Activated T-helper 1 cell treated with anti-CD3 and anti-CD28 coated beads, Interleukin-2, amount 50 U/mL, for 16 hours (primary cell): ENCODE measurements at places on chromosomes 5 and 9.
A peak's percentile ranks its signal among the peaks of the same experiment; 100 is the strongest.

GRCh38 chr5:151637676-151638075 is 46.5 kb upstream of the FAT2 start:
- DNase-seq, result no peak

DNA sequence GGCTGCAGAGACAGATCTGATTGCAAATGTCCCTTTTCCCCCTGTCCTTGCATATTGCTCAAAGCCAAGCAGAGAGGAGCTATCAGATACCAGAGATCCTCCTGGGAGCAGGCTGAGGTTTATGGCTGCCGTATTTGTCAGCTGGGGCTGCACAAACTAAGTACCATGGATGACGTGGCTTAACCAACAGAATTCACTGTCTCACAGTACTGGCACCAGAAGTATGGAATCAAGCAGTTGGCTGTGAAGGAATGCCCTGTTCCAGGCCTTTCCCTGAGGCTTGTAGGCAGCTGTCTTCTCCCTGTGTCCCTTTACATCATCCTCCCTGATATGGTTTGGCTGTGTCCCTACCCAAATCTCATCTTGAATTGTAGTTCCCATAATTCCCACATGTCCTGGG is 2.6 kb downstream of the CFAP90 start:
- no peak for DNase-seq

GRCh38 chr9:130990306-130990977 is 18.5 kb upstream of the LAMC3 start:
- DNase-seq, result no peak

GRCh38 chr9:131670247-131671132 is 69.4 kb downstream of the RAPGEF1 start:
- DNase-seq, result no peak

GRCh38 chr5:62043289-62044280 is 262.4 kb upstream of the KIF2A start:
- no peak for DNase-seq

DNA sequence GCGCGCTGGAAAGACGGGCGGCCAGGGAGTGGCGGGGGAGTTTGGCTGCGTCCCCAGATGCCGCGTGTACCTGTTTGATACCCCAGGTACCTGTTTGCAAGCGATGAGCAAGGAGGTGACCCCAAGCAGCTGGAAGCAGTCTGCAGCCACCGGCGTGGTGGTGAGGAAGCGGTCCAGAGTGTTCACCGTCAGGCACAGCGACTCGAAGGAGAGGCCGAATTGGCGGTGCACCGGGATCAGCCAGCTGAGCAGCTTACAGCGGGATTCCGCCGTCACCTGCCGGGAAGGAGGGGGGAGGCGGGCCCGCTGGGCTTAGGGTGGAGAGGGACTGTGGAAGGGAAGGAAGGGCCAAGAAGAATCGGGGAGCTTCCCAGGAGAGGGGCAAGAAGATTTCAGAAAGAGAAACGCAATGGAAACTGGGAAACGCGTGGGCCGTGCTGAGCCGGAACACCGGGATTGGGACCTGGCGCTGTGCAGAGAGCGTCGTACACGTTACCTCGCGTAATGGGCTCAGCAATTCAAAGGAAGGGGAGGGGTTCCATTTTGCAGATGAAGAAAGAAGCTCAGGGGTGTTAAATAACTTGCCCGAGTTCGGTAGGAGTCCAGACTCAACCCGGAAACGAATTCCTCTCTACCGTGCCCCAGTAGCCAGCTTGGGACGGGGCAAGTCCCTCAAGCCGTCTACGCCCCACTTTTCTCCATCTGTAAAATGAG is 980 bp downstream of the CCNO start:
- no peak for DNase-seq

GRCh38 chr9:3035579-3036332 is 191.9 kb upstream of the PUM3 start:
- no peak for DNase-seq

DNA sequence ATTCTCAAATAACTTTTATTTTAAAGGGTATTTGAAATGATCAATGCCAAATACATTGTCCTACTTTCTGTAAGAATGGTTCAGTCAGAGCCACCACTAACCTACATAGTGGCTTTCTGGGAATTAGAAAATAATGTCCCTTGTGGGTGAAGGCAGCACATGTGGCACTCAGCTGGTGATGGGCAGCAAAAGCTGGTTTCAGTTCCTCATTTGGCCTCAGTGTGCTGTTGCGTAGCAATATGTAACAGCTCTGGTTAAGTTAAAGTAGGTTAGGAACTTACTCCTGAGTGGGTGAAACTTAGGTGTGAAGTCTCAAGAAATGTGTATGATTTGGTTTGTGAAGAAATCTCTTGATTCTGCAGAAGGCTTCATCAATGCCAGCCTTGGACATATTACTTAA is 99.6 kb upstream of the SPEF2 start:
- no peak for DNase-seq

DNA sequence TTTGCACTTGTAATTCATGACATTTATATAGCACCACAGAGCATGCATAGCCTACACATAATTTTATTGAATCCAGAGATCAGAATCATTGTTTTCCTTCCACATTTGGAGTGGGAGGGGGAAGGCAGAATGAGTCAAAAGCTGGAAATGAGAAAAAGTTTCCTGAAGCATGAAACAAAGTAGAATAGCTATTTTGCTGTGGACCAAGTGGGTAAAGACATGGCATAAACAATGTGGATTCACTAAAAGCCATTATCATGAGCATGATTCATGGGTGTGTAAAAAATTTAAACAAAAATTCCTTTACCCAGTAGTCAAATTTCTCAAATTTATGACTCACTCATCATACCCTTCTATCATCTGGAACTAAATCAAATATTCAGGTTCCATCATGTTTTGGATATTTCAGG is 97.9 kb downstream of the YIPF5 start:
- DNase-seq, result no peak

DNA sequence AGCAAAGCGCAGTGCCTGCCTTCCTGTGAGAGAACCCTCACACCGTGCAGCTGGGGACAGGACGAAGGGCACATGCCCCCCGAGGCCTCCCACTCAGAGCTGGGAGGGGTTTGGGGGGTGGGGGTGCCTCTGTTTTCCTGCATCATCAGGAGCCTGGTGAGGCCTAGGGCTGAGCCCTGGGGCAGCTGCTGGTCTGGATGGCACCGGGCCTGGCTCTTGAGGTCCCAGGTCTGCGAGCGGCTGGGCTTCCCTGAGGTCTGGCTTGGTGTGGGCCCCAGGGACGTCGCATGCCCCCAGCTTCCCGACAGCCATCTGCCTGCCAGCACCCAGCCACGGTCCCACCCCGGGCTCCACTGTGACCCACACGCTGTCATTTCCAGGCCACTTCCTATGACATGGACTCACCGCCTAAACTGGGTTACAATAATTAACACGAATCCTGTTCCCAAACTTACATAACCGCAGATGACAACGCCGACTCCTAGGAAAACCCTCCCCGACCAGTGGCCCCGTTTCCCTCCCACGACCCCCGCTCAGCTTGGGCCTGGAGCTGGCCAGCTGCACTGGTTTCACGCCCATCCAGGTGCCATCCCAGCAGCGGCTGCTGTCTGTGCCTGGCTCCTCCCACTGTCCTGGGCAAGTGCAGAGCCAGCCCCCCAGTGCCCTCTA is 8.7 kb downstream of the NACC2 start:
- no peak for DNase-seq

- no peak for DNase-seq
Measured at GRCh38 chr9:93243112-93243511, 59.2 kb downstream of the WNK2 start.

DNA sequence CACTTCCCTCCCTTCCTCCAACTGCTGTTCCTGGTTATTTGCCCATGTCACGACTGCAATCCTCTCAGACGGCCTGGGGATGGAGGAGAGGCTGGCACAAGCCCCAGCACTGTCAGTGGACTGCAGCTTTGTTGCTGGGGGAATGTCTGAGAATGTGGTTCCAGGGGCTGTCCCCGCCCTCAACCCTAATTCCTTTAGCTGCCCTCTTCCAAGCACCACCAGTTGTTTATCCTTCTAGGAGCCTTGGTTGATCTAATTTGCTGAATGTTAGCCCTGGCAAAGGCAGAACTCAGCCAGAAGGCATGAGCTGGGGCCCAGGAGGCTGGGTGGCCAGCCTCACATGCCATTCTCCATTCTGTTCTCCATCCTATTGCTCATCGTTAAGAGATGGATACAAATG is 51.6 kb downstream of the ADAM19 start:
- DNase-seq, result no peak

GRCh38 chr9:122912964-122913673 is at the start of gene ZBTB6:
TSS of gene ZBTB6 (minus strand) at chr9:122913323. CDS start at chr9:122912072, 1,251 bp downstream.
- DNase-seq, result peak; percentile 40

GRCh38 chr5:172117977-172118701 is 69.9 kb downstream of the STK10 start:
- DNase-seq, result no peak

- DNase-seq, result no peak
Measured at GRCh38 chr5:16983022-16983639, 47.0 kb upstream of the MYO10 start.

GRCh38 chr9:98176391-98177259 is 15.8 kb downstream of the CORO2A start:
- DNase-seq, result no peak

DNA sequence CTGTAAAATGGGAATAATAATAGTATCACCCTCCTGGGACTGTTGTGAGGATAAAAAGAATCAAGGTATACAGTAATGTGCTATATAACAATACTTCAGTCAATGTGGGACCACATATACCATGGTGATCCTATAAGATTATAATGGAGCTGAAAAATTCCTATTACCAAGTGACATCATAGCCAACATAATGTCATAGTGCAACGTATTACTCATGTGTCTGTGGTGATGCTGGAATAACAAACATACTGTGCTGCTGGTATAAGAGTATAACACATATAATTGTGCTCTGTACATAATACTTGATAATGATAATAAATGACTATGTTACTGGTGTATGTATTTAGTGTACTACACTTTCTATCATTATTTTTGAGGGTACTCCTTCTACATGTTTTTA is 38.1 kb downstream of the LIFR start:
- no peak for DNase-seq

DNA sequence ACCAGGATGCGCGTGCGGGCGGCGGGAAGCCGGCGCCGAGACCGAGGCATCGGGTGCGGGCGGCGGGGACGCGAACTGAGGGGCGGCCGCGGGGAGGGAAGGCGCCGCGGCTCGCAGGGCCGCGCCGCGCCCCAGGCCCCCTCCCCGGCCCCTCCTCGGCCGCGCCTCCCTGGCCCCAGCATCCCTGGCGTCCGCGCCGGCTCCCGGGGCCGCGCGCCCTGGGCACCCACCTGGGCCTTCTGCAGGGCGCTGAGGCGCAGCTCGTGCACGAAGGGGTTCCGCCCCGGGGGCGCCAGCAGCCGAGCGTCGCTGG is 324 bp downstream of the LPCAT1 start:
- DNase-seq, result no peak

GRCh38 chr9:91282292-91282691 is 79.4 kb downstream of the AUH start:
- no peak for DNase-seq

- DNase-seq, result no peak
Measured at GRCh38 chr5:171149333-171149732, 159.7 kb upstream of the TLX3 start.

DNA sequence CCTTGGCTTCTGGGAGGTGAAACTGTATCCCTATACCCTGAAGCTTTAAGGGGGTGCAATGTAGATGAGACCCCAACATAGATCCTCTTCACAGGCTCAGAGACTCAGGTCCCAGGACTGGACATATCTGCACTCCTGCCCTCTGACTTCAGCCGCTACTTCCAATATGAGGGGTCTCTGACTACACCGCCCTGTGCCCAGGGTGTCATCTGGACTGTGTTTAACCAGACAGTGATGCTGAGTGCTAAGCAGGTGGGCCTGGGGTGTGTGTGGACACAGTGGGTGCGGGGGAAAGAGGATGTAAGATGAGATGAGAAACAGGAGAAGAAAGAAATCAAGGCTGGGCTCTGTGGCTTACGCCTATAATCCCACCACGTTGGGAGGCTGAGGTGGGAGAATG is 5.4 kb downstream of the CA9 start:
- DNase-seq, result no peak

- DNase-seq, result no peak
Measured at GRCh38 chr5:54956922-54957321, 28.5 kb downstream of the ESM1 start.

- no peak for DNase-seq
Measured at GRCh38 chr9:133527444-133527920, 2.7 kb upstream of the MYMK start.

- DNase-seq, result no peak
Measured at GRCh38 chr9:4016789-4017188, 283.1 kb downstream of the GLIS3 start.

DNA sequence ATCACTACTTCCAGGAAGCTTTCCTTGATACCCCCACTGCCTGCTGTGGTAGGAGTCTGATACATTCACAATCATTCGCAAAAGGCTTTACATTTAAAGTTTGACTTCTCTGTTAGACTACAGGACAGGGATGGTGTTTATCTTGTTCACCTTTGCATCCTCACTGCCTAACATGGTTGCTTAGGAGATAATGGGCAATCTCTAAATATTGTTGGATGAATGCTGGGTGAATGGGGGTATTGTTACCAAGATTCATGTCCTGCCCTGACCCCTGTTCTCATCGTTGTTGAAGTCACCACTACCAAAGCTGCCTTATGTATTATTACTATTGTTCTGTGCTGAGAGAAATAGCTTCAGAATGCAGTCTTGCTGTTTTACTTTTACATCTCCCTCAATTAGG is 7.7 kb upstream of the TMEFF1 start:
- DNase-seq, result no peak

- no peak for DNase-seq
Measured at GRCh38 chr5:53165431-53166182, 56.0 kb upstream of the MOCS2 start.

DNA sequence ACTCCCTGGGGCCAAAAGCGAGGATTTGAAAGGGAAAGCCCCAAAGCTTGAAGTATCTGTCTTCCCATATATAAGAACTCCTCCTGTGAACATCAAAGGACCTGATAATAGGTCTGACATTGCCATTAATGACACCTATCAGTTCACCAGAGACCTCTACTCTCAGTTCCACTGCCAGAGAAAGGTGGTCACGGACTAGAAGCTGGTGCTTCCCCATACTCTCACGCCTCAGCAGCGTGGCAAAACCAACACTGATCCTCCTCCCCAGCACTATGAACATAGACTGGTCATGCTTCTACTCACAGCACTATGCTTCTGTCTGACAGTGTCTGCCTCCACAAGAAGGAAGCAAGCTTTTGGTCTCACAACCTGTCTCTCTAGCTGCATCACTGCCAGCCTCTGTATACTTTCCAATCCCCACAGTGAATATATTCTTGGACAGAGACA is 37.9 kb downstream of the NRG2 start:
- DNase-seq, result no peak

- no peak for DNase-seq
Measured at GRCh38 chr9:92770360-92770995, 5.8 kb upstream of the BICD2 start.
